Activated CD8-positive, alpha-beta memory T cell treated with anti-CD3 and anti-CD28 coated beads, Interleukin-2, amount 10 ng/mL, durations not matched to agents 7 days and 5 days (primary cell): ENCODE measurements at places on chromosomes 13 and 19. TPM values are rescaled to one million over a fixed set of nuclear protein-coding genes. Genes with fewer than 3 reads are reported as not detected.

ATP8A2 gene
- 0.32 TPM for total RNA-seq

SMAD9 gene
- not detected for total RNA-seq

ZNF728 gene
- total RNA-seq: not detected

CRTC1 gene
- 6.4 TPM for total RNA-seq

ZNF529 gene
- total RNA-seq: 16.8 TPM

ZNF541 gene
- 0.32 TPM for total RNA-seq

ZNF816 gene
- 9.8 TPM for total RNA-seq

METTL21C gene
- total RNA-seq: not detected

SMG9 gene
- total RNA-seq: 74.7 TPM

B3GNT8 gene
- 3.2 TPM for total RNA-seq

FXYD1 gene
- not detected for total RNA-seq

GRK1 gene
- not detected for total RNA-seq

IFNL4 gene
- total RNA-seq: not detected

CEACAM21 gene
- total RNA-seq: 57.1 TPM

ZNF793 gene
- 2.7 TPM for total RNA-seq

WDR87 gene
- not detected for total RNA-seq

PDE4C gene
- 0.23 TPM for total RNA-seq

DCLK1 gene
- not detected for total RNA-seq

LILRB2 gene
- not detected for total RNA-seq

GRWD1 gene
- 37.9 TPM for total RNA-seq

PLIN4 gene
- total RNA-seq: not detected

NKPD1 gene
- total RNA-seq: 0.14 TPM

NECTIN2 gene
- 0.49 TPM for total RNA-seq

FUT6 gene
- not detected for total RNA-seq

SMIM44 gene
- not detected for total RNA-seq

NFIC gene
- 14.0 TPM for total RNA-seq

KASH5 gene
- 0.64 TPM for total RNA-seq

CLN5 gene
- total RNA-seq: 8.4 TPM
